ENCODE measurements at places on chromosomes 2 and 18.

GRCh38 chr2:238449909-238450417, 23.2 kb downstream of the ASB1 start:
- DNase-seq, result peak; percentile 63

- peak; percentile 52 for DNase-seq
These were observed 1.7 kb downstream of the CXCR4 start for GRCh38 chr2:136116151-136116812.

DNA sequence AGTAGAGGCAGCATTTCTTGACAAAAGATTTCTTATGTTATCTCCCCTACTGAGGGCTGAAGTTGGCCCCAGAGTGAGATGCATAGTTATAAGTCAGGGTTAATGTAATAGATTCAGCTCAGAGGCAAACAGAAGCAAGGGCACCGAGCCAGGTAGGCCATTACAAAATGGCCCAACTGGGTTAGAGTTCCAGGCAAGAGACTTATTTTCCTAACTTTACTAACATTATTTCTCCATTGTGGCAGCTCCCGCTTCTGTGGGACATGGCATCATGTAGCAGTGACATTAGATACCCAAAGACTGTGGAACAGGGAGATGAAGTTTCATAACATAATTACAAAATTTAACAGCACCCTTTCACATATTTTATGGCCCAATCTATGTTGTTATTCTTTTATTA, 27.1 kb downstream of the TSPYL6 start:
- no peak for DNase-seq

GRCh38 chr2:191740016-191740419, 62.1 kb downstream of the NABP1 start:
- DNase-seq, result no peak

DNA sequence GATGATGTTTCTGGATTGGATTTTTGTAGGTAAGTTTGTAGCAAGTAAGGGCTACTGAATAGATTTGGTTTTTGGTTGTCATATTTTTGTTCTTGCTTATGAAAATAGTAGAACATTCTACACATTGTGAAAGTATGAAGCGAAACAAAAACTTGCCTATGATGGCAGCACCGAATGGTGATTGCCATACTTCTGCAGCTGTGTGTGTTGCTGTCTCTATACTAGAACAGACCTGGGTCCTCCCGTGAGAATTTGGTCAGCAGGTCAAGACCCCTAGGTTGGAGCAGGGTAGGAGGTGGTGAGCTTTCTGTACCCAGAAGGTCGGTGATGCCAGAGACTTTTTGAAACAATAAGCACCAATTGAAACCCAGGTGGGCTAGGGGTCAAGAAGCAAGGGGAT, 322.6 kb downstream of the PRKCE start:
- DNase-seq, result no peak

DNA sequence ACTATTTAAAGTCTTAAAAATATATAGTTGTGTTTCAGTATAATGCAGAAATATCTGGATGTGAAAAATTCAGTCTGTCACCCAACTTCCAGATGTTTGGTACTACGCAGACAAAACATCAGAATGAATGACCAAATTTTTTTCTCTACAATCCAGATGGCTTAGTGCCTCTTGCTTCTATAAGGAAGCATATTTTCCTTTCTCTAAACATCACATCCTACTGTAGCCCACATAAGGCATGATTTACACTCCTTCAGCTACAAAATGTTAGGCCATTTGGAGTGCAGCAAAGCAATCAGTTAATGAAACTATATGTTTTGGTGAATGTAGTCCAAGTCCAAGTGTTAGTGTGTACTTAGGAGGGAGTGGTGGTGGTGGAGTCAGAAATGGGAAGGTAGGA, 162.9 kb upstream of the SIX2 start:
- DNase-seq, result no peak

- peak; percentile 78 for DNase-seq
These were observed 201.8 kb downstream of the ZFP36L2 start for GRCh38 chr2:43024515-43025011.

GRCh38 chr2:108591163-108591562, 56.9 kb downstream of the LIMS1 start:
- no peak for DNase-seq

DNA sequence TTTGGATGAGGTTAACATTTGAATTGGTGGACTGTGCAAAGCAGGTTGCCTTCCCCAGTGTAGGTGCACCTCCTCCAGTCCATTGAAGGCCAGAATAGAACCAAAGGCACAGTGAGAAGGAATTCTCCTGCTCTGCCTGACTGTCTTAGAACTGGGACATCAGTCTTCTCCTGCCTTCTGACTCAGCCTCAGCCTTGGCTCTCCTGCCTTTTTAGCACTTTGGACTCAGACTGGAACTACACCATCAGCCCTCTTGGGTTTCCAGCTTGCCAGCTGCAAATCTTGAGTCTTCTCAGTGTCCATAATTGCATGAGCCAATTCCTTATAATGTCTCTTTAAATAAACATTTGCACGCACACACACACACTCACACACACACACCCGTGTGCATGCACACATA, 8.0 kb upstream of the TMEM177 start:
- no peak for DNase-seq

GRCh38 chr18:48908916-48909315, 41.8 kb downstream of the SMAD7 start:
- DNase-seq, result no peak

- no peak for DNase-seq
These were observed 43.5 kb downstream of the IRS1 start for GRCh38 chr2:226756131-226756530.

DNA sequence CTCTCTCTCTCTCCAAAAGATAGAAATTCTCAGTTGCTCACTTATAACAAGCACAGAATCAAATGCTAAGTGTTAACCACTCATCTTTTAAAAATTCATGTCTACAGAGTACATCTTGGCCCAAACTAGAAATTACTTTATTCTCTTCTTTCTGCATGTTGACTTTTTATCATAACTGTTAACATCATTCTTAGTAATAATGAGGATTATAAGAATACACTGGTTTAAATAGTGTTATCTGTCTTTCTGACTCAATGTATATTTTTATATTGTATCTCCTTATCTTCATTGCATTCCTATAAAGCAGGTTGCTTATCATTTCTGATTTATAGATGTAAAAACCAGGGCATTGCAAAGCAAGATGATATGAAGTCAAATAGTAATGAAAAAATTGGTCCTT, 17.8 kb upstream of the KLF7 start:
- no peak for DNase-seq

GRCh38 chr2:83578405-83578804, 880.7 kb downstream of the SUCLG1 start:
- DNase-seq, result no peak

DNA sequence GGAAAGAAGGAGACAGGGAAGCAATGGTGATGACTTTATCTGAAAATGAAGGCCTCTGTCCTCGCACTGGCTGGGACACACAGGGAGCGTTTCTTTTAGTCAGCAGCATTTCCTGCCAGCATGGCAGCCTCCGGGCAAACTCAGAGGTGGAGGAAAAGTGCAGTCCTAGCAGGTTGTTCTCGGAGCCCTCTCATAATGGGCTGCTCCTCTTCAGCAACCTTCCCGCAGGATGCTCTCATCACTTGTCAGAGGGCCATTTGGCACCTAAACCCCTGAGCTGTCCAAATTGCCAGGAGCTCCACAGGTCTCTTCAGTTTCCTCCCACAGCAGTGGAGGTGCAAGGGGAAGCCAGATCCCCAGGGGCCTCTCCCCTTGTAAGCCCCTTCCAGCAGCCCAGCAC, 6.2 kb downstream of the STK39 start:
- no peak for DNase-seq

DNA sequence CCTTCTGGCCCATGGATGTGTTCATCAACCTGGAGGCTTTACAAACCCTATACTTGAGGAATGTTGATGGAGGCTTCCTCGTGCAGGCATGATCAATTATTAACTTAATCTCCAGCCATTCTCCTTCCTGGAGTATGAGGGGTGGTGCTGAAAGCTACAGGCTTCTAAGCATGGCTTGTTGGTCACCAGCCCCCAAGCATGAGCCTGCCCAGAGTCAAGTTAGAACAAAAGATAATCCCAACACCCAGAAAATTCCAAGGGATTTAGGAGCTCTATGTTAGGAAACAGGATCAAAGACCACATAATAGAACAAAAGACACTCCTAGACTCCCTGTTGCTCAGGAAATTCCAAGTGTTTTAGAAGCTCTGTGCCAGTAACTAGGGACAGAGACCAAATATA, 63.1 kb downstream of the FAM171B start:
- no peak for DNase-seq

DNA sequence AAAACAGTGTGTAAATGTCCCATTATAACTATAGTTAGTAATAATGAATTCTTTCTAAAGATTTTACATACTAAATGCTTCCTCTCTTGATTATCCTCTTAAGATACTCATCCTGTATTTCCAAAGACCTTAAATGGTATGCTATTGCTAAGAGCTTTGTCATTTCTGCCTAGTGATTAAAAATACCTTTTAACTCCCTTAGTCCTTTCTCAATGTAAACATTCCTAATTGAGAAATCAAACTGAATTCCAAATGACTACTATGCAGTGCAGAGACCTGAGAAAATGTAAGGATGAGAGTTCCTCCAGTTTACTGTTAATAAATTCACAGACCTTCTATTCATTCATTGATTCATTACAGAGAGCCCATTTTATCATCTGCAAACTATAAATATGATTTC, 86.9 kb downstream of the SOS1 start:
- no peak for DNase-seq

DNA sequence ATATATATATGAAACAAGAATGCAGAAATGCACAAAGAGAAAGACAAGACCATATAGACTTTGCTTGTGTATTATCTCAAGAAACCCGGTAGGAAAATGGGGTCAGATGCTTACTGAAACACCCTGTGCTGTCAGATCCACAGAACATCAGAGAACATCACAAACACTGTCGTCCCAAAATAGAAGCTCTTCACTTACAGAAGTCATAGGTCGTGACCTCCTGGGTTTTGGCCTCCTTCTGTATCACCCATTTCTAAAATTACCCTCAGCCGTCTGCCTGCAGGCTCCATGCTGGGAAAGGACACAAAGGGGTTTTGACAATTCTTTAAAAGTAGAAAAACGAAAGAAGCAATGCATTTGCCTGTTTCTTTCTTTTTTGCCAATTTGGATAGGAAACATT, 137.9 kb downstream of the PAX3 start:
- DNase-seq, result no peak

- DNase-seq, result no peak
These were observed 140.9 kb upstream of the RNF152 start for GRCh38 chr18:62033756-62034155.

GRCh38 chr2:216210701-216211540, 101.8 kb downstream of the XRCC5 start:
- DNase-seq, result no peak

GRCh38 chr2:155145758-155146229, 447.3 kb downstream of the KCNJ3 start:
- DNase-seq, result no peak

GRCh38 chr2:199804831-199805230, 46.2 kb downstream of the FTCDNL1 start:
- no peak for DNase-seq

DNA sequence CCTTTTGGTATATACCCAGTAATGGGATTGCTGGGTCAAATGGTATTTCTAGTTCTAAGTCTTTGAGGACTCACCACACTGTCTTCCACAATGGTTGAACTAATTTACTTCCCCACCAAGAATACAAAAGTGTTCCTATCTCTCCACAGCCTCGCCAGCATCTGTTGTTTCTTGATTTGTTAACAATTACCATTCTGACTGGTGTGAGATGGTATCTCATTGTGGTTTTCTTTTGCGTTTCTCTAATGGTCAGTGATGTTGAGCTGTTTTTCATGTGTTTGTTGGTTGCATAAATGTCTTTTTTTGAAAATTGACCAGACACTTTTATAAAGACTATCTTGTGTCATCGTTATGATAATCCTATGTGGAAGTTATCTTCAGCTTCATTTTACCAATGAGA, 16.0 kb upstream of the ATP8B1 start:
- no peak for DNase-seq

DNA sequence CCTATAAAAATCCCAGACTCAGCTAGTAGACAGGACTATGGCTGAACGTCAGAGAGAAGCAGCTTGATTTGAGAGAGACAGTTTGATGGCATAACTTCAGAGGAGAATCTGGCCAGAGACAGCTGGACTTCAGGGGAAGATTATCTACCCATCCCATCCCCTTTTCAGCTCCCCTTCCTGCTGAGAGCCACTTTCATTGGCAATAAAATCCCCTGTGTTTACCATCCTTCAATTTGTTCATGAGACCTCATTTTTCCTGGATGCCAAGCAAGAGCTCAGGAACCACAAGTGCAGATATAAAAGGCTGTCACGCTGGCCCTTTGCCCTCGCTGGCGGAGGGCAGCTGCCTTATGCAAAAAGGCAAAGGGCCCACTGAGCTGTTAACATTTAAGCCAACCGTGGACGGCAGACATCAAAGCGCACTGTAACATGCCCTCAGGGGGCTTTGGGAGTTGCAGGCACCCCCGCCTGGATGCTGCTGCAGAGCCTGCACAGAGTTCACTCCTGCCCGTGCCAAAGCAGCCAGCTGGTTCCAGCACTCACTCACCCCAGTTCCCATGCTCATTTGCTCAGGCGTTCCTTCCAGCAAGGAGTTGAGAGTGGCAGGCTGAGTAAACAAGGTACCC, 164.3 kb upstream of the PGAP1 start:
- DNase-seq, result no peak

- no peak for DNase-seq
These were observed 226.1 kb upstream of the KLHL14 start for GRCh38 chr18:32998921-32999320.

GRCh38 chr2:204060841-204061240, 124.3 kb downstream of the ICOS start:
- DNase-seq, result no peak
